Stimulated activated CD4-positive, alpha-beta T cell treated with anti-CD3 and anti-CD28 coated beads, Interleukin-1b, Interleukin-23, amount 100 ng/mL, for 4 hours (primary cell): ENCODE measurements at places on chromosomes 12 and 14.

GRCh38 chr14:67618617-67619063, 1.1 kb upstream of the ARG2 start:
- DNase-seq: no peak

DNA sequence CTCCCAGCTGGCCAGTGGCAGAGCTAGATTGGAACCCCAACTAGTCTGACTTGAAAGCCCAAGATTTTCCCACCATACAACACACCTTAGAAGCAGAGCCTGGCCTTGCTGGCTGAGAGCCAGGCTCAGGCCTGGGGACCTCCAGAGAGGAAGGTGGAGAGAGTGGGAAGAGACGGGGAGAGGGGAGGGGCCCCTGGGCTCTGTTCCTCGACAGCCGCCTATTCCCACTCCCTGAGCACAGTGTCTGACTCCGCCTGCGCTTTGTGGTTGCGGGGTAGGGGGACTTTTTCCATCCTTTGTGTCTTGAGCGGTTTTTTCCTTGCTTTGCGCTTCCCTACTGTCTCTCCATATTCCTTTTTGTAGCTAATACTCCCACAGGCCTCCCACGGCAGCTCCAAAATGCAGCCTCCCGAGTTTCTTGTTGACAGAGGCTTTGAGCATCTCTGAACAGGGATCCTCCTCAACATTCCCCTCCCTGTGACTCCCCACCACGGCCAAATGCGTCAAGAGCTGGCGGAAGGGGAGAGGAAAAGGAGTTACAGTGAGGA, 4.0 kb upstream of the KCNH3 start:
- DNase-seq: no peak

DNA sequence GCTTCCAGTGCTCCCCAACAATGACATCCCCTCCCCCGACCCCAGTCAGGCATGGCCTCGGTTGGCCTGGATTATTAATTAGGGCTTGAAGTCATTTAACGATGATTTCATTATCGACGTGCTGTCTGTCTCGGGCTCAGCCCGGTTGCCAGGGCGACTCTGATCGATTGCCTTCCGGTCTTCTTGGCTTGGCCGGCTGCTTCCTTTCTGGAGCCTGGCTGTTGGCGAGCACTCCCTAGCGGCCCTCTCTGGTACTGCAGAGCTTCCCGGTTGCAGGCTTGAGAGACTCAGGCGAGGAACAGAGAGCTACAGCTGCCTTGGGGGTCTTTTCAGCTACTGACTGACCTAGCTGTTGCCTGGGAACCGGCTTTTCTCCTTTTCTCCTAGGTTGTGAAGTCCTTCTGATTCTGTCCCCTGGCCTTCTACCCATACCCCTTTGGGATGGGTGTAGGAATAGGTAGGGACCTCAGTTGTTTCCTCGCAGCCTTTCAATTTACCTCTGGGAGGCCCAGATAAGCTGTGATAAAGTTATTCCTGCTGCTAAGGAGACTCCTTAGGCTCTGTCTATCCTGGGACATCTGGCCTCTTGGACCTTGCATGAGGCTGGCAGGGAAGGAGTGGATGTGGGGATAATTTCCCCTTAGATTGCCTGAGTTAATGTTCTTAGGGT, 5.5 kb upstream of the CISTR start:
- DNase-seq: peak; percentile 64

- DNase-seq: no peak
Observed at GRCh38 chr12:94416613-94417012, 43.1 kb downstream of the CEP83 start.

GRCh38 chr12:107223821-107224220, 130.5 kb upstream of the CRY1 start:
- DNase-seq: no peak

- no peak for DNase-seq
Observed at GRCh38 chr14:101357038-101357437, 204.3 kb upstream of the DIO3 start.

DNA sequence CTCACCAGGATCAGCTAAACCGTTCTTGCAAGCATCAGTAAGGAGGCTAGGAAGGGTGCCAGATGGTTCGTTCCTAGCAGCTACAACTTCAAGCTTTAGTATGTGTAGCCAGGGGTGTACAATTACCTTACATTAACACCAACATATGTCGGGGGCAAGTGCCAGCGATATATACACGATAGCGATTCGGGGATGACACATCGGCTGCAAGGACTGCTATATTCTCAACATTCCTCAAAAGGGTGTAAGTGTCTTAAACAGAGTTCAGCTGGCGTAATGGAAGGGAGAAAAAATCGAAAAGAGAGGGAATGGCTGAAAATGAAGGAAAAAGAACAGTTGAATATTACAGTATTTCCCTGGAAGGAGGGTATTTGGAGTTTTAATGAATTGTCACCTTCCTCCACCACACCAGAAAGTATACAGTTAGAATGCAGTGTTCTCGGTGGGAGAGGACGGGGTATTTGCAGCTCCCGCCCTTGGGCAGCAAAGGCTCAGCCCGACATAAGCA, 545 bp downstream of the LIMA1 start:
- no peak for DNase-seq

- DNase-seq: no peak
Observed at GRCh38 chr14:72699852-72700257, 194.0 kb downstream of the DPF3 start.

DNA sequence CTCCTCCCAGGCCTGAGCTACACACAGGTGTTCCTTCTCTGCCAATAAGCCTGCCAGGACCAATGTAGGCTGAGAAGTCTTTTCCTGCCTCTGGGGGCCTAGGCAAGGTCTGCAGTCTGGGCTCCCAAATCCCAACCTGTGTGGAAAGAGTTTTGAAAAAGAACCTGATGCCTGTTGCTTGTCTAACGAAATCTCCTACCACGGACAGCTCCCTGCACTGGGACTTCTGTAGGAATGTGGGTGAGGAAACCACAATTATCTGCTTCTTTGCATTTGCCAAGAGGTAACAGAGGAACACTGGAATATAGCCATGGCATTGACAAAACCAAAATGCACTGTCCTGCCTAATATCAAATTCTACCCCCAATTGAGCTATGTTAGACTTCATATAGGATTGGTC, 877.0 kb upstream of the TMEM132C start:
- DNase-seq: no peak

DNA sequence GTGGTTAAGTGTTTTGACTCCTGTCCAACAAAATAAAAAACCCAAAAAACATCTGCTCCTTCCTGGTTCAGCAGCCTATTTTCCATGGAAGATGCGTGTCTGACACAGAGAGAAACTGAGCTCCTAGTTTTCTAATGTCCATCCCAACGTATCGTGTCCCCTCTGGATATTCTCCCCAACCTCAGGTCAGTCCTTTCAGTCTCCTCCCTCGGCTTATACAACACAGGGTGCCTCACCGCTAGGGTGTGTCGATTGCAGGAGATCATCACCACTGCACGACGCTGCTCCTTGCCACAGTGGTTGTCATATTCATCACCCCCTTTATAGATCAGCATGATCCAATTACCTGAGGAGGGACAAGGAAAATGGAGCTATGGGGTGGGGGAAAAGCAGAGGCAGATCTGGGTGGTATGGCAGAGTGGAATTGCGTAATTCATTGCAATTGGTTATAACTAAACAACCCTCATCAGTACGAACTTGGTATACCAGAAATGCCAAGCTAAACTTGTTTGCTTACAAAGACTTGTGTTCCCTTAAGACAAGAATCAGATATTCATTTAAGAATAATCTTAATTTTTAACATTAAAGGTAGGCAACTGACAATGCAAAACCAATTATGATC, 5.8 kb downstream of the M6PR start:
- DNase-seq: no peak
